NCI-H187 treated with DMSO at 0.1 percent for 48 hours (cell line): ENCODE measurements at places on chromosomes 16 and 17.

GRCh38 chr17:3867606-3868005 is 21.6 kb upstream of the NCBP3 start:
- no peak for DNase-seq

GRCh38 chr16:84647828-84648594 is at the start of gene KLHL36:
TSS of gene KLHL36 (plus strand) at chr16:84648511. CDS start at chr16:84650868, 2,357 bp downstream.
- no peak for DNase-seq

DNA sequence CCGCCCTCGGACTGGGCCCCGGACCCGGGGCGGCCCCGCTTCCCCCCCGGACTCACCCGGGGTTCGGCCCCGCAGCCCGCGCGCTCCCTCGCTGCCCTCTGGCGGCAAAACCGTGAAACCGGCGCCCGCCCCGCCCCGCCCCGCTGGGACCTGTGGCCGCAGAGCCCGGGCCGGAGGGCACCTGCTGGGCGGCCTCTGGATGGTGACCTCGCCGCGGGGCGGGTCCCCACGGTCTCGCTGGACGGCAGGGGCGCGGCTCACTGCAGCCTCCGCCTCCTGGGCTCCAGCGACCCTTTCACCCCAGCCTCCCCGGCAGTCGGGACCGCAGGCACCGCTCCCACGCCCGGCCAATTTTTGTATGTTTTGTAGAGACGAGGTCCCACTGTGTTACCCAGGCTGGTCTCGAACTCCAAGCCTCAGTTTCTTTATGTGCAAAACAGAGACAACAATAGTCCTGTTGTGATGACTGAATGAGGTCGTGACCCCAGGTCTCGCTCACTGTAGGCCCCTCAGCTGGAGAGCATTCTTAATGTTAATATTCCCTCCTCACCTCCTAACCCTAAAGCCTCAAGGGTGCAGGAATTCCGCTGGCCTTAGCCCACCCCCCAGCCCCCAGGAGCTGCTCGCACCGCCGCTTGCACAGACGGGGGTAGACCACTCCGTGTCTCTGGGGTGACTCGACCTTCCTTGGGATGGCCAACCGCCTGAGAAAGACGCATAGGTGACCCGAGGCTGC is 33.7 kb upstream of the RPH3AL start:
- no peak for DNase-seq

DNA sequence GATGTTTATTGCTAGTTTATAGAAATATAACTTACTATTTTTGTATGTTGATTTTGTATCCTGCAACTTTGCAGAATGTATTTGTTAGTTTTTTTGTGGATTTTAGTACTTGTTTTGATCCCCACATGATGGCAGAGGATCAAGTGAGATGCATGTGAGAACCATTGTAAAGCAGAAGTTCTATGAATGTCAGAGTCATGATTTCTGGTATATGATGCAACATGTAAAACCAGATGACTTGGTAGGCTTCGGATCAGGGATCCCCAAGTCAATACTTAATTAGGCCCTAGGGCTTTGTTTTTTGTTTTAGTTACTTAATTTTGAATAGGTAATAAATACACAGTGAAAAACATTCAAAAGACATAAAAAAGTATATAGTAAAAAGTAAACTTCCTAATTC is 45.8 kb downstream of the ESRP2 start:
- no peak for DNase-seq

DNA sequence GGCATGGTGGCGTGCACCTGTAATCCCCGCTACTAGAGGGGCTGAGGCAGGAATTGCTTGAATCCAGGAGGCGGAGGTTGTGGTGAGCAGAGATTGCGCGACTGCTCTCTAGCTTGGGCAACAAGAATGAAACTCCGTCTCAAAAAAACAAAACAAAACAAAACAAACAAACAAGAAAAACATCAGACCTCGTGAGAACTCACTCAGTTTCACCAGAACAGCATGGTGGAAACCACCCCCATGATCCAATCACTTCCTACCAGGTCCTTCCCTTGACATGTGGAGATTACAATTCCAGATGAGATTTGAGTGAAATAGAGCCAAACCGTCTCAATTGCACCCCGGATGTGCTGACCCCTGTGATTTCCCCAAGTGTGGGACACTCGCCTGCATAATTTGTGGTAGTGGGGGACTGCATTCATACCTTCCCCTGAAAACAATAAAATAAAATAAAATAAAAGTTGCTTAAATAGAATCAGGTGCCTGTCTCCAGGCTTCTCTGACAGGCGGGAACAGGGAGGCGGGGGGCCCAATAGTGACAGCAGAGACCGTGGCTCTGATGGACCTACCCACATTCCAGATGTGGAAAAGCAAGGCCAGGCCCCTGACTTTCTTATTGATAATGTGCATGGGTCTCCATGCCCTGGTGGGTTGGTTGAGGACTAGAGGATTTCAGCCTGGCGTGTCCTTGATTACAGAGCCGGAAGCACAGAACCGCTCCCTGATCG is 13.1 kb downstream of the ZSCAN10 start:
- DNase-seq, result no peak

- DNase-seq, result no peak
Measured at GRCh38 chr16:31869511-31870201, 4.0 kb upstream of the ZNF267 start.

DNA sequence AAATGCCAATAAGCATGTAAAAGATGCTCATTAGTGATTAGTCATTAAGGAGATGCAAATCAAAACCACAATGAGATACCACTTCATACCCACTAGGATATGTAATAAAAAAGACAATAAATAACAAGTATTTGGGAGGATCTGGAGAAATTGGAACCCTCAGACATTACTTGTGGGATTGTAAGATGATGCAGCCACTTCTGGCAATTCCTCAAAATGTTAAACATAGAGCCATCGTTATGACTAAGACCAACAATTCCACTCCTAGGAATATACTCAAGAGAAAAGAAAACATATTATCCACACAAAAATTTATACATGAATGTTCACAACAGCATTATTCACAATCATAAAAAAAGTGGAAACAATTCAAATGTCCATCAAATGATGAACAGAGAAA is 336.2 kb upstream of the PMFBP1 start:
- DNase-seq, result no peak

DNA sequence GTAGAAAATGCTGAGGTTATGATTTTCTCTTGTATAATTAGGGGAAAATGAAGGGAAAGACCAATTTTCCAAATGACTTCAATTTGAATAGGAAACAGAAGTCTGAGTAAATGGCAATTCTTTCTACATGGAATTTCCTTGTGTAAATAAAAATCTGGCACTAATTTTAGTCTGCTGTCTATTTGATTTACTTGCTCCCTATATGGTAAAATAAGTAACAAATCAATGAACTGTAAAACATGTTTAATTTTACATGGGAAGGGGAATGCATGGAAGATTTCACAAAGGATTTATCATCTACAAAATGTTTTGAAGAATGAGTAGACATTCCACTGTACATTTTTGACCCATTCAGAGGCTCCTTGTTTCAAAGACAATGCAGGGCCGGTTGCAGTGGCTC is 811.6 kb upstream of the GOT2 start:
- no peak for DNase-seq

DNA sequence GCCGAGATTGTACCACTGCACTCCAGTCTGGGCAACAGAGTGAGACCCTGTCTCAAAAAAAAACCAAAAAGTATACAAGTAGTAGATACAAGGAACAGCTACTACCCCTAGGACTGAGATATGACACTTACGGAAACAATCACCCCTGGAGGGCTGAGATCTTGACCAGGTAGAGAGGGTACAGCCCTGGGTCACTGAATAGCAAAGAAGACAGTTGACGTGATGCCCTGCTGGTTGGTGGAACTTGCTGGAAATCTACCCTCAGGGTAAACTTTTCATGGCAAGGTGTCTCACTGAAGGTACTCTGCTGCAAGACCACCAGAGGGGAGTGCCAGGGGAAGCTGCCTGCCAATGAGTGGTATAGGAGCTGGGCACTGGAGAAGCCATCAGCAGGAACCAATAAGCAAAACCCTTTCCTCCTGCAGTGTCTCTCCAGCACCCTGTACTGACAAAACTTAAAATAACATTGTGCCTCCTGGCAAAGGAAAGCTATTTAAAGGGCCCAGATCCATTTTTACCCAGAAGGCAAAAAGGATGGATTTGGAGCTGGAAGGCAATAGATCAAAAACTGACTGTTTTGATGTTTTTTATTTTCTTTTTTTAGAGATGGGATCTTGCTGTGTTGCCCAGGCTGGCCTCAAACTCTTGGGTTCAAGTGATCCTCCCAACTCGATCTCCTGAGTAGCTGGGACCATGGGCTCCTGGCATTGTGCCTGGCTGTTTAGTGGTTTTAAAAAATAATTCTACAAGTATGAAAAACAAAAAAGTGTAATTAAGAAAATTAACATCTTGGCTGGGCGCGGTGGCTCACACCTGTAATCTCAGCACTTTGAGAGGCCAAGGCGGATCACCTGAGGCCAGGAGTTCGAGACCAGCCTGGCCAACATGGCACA is 11.3 kb upstream of the PDXDC1 start:
- DNase-seq, result no peak

- DNase-seq, result no peak
Measured at GRCh38 chr17:80986816-80987475, 4.7 kb upstream of the CHMP6 start.

DNA sequence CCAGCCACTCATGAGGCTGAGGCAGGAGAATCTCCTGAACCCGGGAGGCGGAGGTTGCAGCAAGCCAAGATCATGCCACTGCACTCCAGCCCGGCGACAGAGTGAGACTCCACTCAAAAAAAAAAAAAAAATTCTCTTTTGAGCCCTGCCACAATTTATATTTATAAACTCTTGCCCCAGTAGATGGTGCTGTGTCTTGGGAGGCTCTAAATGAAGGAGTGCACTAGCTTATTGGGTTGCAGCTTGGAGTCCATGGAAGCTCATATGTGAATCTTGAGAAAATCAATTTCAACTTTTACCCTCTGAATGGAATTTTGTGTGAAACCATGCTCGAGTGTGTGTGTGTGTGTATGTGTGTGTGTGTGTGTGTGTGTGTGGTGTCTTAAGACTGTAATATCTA is 420.1 kb downstream of the HS3ST4 start:
- DNase-seq, result no peak

DNA sequence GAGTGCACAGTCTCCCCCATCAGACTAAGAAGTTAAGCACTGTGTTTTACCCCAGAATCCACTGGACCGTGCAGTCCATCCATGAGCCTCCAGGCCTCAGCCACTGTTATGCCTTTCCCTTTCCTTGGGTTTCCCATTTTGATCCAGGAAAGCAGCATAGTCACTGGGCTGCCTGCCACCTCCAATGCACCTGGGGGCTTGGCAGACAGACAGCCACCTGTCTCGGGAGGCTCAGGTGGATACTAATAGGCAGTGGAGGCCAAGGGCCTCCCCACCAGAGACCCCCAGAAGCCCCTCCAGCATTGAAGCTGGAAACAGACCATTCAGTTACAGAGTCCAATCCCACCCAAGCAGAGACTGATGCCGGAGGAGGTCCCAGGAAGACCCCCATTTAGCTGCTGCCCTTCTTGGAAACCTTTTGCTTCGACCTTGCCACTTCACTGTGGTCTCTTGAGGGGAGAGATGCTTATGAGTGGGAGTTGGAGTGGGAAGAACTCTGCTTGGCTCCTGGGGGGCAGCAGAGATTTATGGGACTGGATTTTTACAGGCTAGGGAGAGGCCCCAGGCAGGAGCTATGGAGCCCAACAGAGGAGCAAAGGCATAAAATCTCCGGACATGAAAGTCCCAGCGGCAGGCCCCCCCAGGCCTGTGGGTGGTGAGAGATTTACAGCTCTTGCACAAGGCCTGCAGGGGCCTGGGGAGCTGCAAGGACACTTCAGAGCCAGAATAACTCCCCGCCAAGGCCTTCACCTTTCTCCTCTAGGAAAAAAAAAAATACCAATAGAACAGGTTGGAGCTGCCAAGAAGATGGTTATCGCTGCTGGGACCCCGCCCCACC is 12.2 kb upstream of the SP2 start:
- DNase-seq, result no peak

DNA sequence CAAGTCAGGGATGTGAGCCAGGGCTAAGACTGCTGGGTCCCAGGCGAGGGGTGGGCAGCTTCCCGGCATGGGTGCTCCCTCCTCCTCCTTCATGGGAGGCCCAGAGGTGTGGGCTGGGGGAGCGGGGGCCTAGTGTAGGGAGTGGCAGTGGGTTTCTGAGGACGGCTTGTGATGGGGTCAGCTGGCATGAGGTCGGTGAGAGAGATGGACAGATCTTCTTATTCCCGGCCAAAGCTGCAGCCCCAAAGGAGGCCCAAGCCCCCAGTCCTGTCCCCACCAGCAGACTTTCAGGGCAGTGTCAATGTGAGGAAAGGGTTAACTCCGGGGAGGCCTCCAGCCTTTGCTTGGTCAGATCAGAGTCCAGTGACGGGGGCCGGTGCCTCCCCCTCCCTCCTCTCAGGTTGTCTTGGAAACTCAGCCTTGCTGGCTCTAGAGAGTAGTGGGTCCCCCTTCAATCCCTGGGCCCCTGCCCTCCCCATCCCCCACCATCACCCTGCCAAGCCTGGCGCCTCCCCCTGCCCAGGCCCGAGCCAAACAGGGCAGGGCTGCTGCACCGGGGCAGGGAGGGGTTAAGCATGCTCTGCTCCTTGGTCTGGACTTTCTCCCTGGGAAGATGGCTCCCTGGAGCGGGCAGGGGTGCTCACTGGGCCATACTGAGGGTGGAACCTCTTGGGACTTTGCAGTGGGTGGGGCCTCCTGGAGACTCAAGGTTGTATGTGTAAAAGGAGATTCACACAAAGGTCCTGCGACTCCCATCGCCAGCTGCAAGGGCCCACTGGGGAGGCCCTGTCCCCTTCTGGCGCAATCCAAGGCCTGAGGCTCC is 12.4 kb downstream of the NAT9 start:
- DNase-seq, result no peak

- no peak for DNase-seq
Measured at GRCh38 chr17:49443862-49444261, 29.2 kb upstream of the PHB1 start.

GRCh38 chr16:68382296-68382718 is 66.0 kb downstream of the SMPD3 start:
- DNase-seq, result no peak

DNA sequence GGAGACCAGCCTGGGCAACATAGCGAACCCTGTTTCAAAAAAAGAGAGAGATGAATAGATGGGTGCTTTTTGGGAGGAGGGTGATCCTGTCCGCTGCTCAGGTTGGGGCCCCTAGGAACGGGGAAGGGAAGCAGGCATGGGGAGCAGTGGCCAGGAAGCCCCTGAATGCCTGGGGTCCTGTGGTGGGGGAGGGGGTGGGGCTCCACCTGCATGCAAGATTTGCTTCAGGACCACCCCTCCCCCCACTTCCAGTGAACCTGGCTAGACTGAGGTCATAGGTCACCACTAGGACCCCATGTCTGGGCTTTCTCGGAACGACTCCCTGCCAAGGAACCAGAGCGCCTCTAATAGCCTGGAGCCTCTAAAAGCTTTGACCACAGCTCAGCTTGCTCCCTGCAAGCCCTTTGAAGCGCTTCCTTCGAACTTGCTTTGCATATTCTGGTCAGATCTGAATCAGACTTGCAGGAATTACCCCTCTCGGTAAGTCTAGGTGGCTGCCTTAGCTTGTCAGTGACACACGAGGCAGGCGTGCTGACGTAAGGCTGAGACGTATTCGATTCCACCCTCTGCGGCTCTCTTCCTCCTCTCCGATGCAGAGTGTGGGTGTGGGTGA is 3.7 kb downstream of the SOCS3 start:
- no peak for DNase-seq
